ENCODE measurements at places on chromosomes 13 and 19.

GRCh38 chr13:102642475-102642874, 45.7 kb downstream of the TPP2 start:
- no peak for DNase-seq

- no peak for DNase-seq
Measured at GRCh38 chr13:85009447-85009846, 789.8 kb downstream of the SLITRK6 start.

GRCh38 chr19:10740798-10741197, 22.9 kb downstream of the DNM2 start:
- no peak for DNase-seq

- no peak for DNase-seq
Measured at GRCh38 chr13:111515307-111515617, 194.8 kb downstream of the TEX29 start.

- no peak for DNase-seq
Measured at GRCh38 chr13:33101835-33102234, 85.6 kb downstream of the KL start.

DNA sequence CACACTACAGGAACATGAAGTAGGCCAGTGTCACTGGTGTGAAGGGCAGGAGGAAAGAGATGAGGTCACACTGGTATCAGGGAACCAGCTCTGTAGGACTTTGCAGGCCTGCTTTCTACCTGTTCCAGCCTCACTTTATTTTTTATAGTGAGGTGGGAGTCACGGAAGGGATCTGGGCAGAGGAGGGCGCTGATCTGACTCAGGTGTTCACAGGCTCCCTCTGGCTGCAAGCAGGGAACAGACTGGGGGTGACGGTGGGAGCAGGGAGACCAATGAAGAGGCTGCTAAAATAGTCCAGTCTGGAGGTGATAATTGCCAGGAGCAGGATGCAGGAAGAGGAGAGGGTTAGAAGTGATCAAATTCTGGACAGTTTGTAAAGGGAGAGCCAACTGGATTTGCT, 2.8 kb downstream of the THAP8 start:
- DNase-seq = no peak

GRCh38 chr19:31515931-31516330, 166.7 kb upstream of the TSHZ3 start:
- DNase-seq = no peak

DNA sequence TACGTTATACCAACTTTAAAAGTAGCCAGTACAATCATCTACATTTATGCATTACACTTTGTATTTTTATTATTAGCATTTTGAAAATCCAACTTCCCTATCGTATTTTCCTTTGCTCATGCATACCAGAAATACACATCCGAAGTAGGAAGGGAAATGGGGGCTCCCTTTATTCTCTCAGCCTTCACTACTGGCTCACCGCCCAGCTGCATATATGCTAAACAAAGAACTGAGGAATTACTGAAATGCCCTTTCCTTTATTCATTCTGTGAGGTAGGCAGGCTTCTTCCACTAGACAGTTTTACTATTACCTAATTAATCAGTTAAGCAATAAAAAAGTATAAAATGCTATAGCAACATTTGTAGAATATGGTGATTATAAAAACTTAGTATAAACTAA, 291.6 kb downstream of the KLF12 start:
- no peak for DNase-seq

DNA sequence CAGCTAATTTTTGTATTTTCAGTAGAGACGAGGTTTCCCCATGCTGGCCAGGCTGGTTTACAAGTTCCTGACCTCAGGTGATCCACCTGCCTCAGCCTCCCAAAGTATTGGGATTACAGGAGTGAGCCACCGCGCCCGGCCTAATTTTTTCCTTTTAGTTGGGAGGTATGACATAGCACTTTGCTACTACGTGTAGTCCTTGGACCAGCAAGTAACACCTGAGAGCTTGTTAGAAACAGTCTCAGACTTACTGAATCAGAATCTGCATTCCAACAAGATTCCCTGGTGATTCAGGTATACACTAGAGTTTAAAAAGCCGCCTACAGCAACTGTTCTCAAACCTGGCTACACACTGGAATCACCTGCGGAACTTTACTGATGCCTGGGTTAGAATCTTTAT, 1.8 kb upstream of the FARP1 start:
- no peak for DNase-seq

- no peak for DNase-seq
Measured at GRCh38 chr19:42096255-42096837, 20.4 kb downstream of the ZNF574 start.

GRCh38 chr19:38395381-38396114, 7.1 kb downstream of the SPRED3 start:
- no peak for DNase-seq
